Heart left ventricle (tissue), 16 donors: ENCODE measurements at places on chromosomes 6 and 20. TPM values are rescaled to one million over a fixed set of nuclear protein-coding genes. Genes with fewer than 3 reads are reported as not detected.
A peak's percentile ranks its signal among the peaks of the same experiment; 100 is the strongest.

PTPRK gene
- total RNA-seq = 38.5 TPM

TMEM14C gene
- 114 TPM for total RNA-seq

GPX5 gene
- not detected for total RNA-seq

- no peaks in the 10 kb centered on the region for H3K36me3 ChIP-seq
- H3K4me3 ChIP-seq = peak within 1 kb of the TSS; percentile 54
- H3K4me1 ChIP-seq = no peaks in the 10 kb centered on the region
- H3K27me3 ChIP-seq = no peaks in the 10 kb centered on the region
These were observed at the start of gene CRIP3 for GRCh38 chr6:43308101-43308989. Gene CRIP3 (minus strand): TSS chr6:43308826. CDS start chr6:43308792, 34 bp downstream.

DNA sequence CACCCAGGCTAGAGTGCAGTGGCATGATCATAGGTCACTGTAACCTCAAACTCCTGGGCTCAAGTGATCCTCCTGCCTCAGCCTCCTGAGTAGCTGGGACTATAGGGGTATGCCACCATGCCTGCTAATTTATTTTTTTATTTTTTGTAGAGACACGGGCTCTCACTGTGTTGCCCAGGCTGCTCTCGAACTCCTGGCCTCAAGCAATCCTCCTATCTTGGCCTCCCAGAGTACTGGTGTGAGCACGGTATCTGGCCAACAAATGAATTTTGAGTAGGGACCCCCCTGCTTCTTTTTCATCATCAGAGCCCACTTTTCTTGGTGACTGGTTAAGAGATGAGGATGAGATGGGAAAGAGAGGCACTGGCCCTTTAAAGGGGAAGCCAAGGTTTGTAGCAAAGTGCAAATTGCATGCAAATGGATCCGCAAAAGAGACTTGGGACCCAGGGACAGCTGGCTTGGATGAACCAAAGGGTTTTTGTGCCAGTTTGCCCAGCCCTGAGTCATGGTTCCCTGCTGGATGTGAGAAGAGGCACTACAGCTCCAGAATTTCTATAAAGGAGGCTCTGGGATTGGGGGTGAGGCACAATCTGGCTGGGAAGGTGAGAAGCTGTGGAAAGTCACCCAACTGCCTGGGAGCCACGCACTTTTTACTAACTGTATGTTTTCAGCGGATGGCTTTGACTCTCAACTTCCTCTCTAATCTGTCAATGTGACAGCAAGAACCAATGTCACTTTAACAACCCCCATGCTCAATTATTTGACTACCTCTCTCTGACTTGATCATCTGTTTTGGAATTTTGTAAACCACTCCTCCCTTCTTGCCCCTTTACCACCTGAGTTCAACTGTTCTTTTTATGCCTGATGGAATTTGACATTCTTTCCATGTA lies 58.7 kb upstream of the RNF24 start:
- no peak for DNase-seq
- H3K27me3 ChIP-seq = no peaks in the 10 kb centered on the region
- H3K4me3 ChIP-seq = no peak overlapping the region
- no peak overlapping the region for H3K27ac ChIP-seq
- H3K36me3 ChIP-seq = no peaks in the 10 kb centered on the region
- peaks cover 17% of the 10 kb centered on the region for H3K4me1 ChIP-seq

DNA sequence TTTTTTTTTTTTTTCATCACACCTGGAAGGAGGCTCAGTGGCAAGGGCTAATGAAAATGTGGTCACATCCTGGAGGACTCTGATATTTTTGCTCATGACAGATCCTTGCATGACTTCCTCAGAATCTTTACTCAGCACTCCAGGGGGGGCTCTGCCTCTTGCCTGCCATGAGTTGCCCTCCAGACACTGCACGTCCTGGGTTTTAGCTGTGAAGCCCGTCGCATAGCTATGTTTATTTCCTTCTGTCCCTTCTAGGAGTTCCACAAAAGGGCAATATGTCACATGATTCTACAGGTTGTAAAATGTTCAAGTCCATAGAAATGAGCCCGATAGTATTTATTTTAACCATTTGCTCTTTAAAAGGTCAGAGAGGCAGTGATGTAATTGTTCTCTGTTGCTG lies 18.2 kb downstream of the MAS1 start:
- H3K4me1 ChIP-seq = no peaks in the 10 kb centered on the region
- no peak overlapping the region for H3K4me3 ChIP-seq
- H3K27me3 ChIP-seq = no peaks in the 10 kb centered on the region
- DNase-seq = no peak
- H3K36me3 ChIP-seq = no peaks in the 10 kb centered on the region

GRCh38 chr20:7113577-7114466 lies 346.3 kb downstream of the BMP2 start:
- no peak overlapping the region for H3K27ac ChIP-seq
- no peak overlapping the region for H3K4me3 ChIP-seq
- peak; percentile 51 for DNase-seq

DNA sequence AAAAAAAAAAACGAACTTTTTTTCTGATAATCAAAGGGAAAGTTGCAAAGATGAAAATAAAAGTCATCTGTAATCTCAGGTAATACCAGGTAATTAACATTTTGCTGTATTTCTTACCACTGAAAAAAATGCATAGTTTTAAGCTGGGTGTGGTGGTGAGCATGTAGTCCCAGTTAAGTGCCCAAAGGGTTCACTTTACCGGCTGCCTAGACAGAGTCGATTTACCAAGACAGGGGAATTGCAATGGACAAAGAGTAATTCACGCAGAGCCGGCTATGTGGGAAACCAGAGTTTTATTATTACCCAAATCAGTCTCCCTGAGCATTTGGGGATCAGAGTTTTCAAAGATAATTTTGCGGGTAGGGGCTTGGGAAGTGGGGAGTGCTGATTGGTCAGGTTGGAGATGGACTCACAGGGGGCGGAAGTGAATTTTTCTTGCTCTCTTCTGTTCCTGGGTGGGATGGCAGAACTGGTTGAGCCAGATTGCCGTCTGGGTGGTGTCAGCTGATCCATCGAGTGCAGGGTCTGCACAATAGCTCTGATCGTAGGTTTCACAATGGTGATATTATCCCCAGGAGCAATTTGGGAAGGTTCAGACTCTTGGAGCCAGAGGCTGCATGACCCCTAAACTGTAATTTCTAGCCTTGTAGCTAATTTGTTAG lies 51.9 kb downstream of the RPF2 start:
- H3K27ac ChIP-seq = no peak overlapping the region
- DNase-seq = no peak
- H3K4me1 ChIP-seq = no peaks in the 10 kb centered on the region
- H3K4me3 ChIP-seq = no peak overlapping the region

GRCh38 chr20:17825960-17826843 lies 126.4 kb downstream of the BANF2 start:
- H3K36me3 ChIP-seq = no peaks in the 10 kb centered on the region
- H3K4me3 ChIP-seq = no peak overlapping the region
- no peak for DNase-seq
